ENCODE measurements at places on chromosomes 13 and 19.
A peak's percentile ranks its signal among the peaks of the same experiment; 100 is the strongest.

DNA sequence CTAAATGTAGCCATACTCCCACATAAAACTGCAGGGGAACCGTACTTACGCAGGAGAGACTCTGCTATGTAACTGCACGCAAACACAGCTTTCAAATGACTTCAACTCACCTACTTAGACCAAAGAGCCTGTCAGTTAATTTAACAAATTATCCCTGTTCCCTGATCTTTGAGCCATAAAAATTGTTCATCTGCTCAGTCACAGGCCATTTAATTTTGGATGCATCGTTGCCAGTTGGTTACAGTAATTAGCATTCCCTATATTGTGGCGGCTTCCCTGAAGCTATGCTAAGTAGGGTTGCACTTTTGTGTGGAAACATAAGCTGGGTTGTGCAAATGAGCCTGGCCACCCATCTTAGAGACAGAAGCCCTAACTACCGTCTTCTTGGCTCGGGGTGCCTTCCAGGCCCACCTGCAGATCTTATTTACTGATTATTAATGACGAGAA lies 21.2 kb upstream of the OBI1 start:
- peak; percentile 78 for DNase-seq

GRCh38 chr13:100339411-100339940 lies 249.1 kb downstream of the GGACT start:
- DNase-seq, result no peak

DNA sequence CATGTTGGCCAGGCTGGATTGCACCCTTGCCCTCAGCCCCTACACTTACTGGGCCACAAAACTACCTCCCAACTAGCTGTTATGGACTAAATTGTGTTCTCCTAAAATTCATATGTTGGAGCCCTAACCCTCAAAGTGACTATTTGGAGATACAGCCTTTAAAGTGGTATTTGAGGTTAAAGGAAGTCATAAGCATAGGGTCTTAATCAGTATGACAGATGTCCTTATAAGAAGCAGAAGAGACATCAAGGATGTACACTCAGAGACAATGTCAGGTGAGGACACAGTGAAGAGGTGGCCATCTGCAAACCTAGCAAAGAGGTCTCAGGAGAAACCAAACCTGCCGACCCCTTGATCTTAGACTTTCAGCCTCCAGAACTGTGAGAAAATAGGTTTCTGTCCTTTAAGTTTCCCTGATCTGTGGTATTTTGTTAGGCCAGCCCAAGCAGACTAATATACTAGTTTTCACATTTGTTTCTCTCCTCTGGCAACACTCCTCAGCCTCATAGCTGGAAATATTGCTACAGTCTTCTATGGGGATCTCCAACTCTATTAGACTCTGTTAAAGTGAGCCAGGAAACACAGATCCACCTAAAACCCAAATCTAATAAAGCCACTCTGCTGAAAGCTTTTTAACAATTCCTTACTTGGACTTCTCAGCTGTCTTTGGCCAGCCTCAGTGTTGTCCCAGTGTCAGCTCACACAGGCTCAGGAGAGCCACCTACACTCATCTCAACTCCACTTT lies 256.5 kb downstream of the TBC1D4 start:
- DNase-seq, result no peak

DNA sequence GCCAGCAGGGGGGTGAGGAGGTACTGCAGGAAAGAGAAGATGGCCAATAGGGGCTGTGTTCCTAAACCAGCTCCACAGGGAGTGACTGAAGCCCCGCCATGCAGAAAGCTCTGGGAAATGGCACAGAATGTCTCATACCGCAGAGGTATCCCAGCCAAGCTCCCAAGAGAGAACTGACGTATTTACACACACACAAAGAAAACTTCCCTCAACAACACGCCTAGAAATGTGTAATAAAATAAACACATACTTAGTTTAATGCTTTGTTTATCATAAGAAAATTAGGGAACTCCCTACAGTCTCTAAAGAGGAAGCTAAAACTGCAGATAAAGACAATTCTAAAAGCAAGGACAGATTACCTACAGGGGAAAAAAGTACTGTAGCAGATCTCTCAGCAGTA lies 40.0 kb downstream of the ESD start:
- no peak for DNase-seq

- DNase-seq, result peak; percentile 49
These were observed 224.3 kb upstream of the SOX21 start for GRCh38 chr13:94936633-94937032.

DNA sequence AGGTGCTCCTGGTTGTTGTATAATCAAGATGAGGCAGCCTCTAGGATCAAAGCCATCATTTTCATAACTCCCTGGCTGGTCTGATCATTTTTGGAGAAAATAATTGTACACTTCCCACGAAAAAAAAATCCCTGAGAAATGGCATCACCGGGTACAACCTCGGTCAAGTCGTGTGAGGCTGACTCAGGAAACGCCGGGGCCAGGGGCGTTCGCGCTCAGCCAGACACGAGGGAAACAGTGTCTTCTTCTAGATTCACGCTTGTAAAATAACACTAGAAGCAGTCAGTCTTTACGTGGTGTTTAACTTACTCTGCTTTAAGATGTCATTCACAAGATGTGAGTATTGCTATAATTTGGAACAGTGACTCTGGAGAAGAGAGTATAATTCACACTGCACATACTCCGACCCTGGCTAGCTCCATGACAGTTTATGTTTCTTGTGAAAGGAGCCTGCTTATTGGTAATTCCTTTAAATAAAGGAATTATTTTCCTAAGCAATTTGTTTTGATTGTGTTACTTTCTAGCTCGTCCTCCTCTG lies 109.0 kb upstream of the SOX1 start:
- DNase-seq, result no peak

DNA sequence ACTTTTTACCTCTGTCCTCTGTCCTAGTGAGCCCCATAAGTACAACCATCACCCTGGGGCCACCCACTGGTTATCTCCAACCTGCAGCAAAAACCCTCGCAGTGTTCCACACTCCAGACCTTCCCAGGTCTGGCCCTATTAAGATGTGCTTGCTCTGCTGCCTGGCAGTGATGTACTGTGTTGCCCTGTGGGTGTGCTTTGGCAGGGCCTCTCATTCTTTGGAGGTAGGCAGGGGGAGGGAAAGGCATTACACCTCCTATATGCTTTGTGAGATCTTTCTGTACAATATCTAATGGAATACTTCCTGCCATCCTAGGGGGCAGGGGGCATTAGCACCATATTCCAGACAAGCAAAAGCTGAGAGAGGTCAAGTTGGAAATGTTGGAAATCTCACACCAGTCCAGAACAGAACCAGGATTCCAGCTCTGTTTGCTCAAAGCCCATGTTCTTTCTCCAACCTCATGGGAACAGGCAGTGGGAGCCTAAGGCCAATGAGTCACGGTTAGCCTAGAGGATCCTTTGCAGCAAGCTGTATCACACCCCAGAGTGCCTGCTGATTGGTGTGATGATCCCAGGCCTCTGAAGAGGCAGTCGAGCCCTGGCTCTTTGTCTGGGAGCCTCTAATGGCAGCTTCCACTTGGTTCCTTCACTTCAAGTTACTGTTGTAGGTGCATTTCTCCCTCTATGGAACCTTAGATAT lies 59.7 kb upstream of the UBL3 start:
- DNase-seq, result no peak

- DNase-seq, result no peak
These were observed 18.3 kb upstream of the IRS2 start for GRCh38 chr13:109804654-109805053.

DNA sequence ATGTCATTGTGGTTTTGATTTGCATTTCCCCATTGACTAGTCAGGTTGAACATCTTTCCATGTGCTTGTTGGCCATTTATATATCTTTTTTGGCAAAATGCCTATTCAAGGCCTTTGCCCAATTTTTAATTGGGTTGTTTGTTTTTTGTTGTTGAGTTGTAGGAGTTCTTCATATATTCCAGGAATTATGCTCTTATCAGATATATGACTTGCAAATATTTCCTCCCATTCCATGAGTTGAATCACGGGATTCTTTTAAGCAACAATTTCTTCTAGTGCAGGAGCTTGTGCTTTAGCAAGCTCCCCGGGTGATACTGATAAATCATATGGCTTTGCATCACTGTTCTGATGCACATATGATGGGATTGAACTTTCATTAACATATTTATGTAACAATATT lies 47.0 kb upstream of the FLT1 start:
- no peak for DNase-seq

GRCh38 chr19:46202426-46202825 lies 27.1 kb upstream of the IGFL1 start:
- no peak for DNase-seq

DNA sequence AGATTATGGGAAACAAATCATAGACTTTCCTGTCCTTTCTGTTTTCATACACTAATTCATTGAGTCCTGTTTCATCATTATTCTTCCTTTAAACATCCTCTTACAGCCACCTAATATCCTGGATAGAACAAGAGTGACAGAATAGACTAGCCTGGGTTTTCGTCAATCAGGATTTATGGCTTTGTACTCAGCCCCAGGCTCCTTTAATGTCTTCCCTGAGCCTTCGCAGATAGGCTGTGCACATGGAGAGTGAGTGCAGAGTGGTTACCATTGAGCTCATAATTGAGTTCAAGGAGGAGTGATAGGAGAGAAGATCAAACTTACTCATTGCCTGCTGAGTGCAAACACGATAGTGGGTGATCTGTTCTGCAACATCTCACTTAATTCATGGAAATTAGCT lies 304.9 kb downstream of the TDRD3 start:
- no peak for DNase-seq

DNA sequence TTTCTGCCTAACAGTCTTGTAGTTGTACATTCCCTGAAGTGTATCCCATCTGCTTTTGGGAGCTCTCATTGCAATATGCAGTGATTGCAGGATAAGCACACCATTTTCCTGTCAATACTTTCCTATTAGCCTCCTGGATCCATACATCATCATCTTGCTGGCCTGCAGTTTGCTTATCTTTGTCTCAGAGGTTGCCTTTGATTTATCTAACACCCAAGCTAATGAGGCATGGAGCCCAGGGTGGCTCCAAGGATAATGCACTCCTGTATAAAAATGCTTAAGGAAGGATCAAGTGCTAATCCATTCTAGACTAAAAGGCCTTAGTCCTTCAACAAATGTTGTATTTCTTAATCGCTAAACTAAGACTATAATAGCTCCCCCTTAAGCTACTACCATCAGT lies 161.6 kb upstream of the OBI1 start:
- DNase-seq, result no peak

DNA sequence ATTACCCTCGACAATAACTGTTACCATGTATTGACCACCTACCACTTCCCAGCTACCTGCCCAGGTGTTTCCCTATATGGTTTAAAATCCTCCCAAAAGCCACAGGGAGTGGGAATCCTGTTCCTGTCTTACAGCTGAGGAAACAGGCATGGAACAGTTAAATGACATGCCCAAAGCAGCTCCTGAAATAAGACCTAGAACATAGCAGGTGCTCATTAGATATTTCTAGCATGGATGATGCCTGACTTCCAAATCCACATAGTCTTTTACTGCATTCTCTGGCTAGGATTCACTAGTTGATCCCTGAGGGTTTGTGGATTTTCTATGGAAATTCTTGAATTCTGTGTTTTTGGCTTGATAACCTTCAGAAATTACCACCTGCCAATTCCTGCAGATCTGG lies 13.0 kb downstream of the KCNN4 start:
- no peak for DNase-seq

- DNase-seq, result peak; percentile 72
These were observed 828 bp upstream of the PBX4 start for GRCh38 chr19:19619181-19619848.

DNA sequence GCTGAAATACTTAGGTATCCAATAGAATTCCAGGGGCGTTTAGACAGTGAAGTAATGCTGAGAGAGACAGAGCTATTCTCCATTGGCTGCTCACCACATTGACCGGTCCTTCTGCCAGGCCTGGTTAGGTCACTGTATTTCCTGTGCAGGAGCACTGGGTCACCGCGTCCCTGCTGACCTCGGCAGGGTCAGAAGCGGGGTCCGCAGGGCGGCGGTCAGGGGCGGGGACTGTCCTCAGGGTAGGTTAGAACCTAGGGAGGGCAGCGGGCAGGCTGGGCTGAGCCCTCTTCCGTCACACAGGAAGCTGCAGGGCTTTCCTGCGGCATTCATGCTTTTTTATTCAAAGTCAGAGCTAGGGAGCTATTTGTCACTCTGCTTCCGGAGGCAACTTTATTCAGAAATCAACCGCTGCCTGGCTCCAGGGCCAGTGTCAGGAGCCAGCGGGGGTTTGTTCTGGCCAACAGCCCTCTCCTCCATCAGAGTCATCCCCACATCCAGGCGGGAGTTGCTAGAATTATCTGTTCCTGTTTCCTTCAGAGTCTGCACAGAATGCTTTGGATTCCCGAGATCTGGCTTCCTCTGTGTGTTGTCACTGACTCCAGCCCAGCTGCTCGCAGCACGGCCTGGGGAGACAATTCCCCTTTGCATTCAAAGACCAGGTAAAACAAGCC lies 81.2 kb upstream of the WASF3 start:
- DNase-seq, result no peak

DNA sequence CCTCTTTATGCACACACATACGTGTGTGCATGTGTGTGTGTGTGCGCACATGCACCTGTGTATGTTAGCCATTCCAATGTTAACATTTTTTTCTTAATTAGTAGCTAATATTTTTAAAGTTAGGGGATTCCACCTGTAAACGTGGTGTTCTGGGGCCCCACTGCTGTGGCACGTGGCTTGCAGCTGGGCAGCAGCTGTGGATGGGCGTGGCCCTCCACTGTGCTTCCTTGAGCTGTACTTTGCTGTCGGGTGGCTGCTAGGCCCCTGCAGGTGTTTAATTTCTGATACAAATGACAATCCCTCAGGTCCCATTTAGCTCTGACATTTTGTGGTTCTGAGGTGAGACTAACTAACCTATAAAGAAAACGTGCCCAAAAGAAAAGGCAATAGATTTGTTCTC lies 58.9 kb upstream of the GJB6 start:
- no peak for DNase-seq

DNA sequence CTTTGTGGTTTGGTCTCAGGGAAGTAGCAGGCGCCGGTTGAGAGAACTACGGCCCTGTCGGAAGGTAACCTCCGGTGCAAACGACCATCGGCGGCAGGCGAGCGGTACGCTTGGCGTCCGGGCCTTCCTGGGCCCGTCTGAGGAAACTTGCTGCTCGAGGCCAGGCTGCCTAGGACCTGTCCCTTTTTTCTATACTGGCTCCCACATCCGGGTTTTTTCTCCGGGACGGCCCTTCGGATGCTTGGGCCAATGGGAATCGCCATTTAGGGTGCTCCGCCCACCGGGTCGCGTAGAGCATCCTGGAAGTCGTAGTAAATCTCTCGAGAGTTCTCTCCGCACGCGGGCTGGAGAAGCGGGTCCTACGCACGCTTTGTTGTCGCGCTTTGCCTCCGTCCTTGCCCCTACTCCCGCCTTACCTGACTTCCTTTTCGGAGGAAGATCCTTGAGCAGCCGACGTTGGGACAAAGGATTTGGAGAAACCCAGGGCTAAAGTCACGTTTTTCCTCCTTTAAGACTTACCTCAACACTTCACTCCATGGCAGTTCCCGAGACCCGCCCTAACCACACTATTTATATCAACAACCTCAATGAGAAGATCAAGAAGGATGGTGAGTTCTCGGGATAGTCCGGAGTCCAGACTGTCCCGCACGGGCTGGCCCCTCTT lies at the start of gene SNRPA:
Gene SNRPA (plus strand): TSS at position 330 of the 664 bp plus-strand sequence. CDS start 206 bp downstream, at position 536.
- DNase-seq, result peak; percentile 99

- peak; percentile 25 for DNase-seq
These were observed 2.8 kb downstream of the PTGER1 start for GRCh38 chr19:14472202-14472938.

GRCh38 chr13:107778094-107778493 lies 437.2 kb downstream of the LIG4 start:
- DNase-seq, result no peak
